ENCODE measurements at places on chromosomes 2 and 18. TPM values are rescaled to one million over a fixed set of nuclear protein-coding genes. Genes with fewer than 3 reads are reported as not detected.

CRYGD gene
- not detected for total RNA-seq

CXCR4 gene
- total RNA-seq, result 2.0 TPM

CCDC121 gene
- 6.1 TPM for total RNA-seq

FAM228A gene
- 0.16 TPM for total RNA-seq

KCNE4 gene
- 3.2 TPM for total RNA-seq

- peak; percentile 31 for DNase-seq
These were observed 1.0 kb downstream of the CHRNG start for GRCh38 chr2:232540441-232541041.

DNA sequence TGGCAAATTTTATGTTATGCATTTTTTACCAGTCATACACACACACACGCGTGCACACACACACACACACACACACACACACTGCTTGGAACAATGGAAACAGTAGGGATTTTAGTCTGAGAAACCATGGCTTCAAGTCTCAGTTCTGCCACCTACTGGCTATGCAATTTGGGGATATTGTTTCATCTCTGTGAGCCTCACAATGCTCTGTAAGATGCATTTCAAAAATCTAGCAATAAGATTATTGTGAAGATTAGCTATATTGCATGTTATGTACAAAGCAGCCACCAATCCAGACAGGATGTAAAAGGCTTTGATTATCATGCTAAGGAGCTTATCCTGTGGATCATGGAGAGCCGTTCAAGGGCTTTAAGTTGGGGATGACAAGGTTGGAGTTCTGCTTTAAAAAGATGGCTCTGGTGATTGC lies 401.4 kb downstream of the NBAS start:
- no peak for DNase-seq

DNA sequence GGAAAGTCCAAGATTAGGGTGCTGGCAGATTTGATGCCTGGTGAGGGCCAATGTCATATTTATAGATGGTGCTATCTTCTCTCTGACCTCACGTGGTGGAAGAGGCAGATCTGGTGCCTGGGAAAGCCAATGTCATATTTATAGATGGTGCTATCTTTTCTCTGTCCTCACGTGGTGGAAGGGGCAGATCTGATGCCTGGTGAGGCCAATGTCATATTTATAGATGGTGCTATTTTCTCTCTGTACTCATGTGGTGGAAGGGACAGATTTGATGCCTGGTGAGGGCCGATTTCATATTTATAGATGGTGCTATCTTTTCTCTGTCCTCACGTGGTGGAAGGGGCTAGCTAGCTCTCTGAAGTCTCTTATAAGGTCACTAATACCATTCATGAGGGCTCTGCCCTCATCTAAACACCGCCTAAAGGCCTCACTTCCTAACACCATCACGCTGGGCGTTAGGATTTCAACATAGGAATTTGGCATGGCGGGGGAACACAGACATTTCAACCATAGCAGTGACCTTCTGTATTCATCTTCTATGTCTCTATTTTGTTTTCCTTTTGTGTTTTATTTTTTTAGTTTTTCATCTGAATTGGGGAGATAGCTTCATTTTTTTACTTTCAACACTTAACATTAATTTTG lies 278.4 kb downstream of the SPAG16 start:
- no peak for DNase-seq

DNA sequence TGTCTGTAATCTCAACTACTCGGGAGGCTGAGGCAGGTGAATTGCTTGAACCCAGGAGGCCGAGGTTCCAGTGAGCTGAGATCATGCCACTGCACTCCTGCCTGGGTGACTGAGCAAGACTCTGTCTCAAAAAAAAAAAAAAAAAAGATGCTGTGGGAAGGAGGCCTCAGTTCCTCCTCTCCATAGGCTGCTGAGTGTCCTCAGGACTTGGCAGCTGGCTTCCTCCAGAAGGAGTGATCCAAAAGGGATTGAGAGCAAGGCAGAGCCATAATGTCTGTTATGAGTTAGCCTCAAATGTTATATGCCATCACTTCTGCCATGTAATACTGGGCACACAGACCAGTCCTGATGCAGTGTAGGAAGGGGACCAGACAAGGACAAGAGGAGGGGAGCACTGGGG lies 6.6 kb upstream of the NPC1 start:
- DNase-seq, result no peak

GRCh38 chr2:239261796-239262483 lies 138.9 kb downstream of the HDAC4 start:
- DNase-seq, result no peak

GRCh38 chr18:30328839-30329238 lies 713.7 kb downstream of the DSC3 start:
- no peak for DNase-seq

DNA sequence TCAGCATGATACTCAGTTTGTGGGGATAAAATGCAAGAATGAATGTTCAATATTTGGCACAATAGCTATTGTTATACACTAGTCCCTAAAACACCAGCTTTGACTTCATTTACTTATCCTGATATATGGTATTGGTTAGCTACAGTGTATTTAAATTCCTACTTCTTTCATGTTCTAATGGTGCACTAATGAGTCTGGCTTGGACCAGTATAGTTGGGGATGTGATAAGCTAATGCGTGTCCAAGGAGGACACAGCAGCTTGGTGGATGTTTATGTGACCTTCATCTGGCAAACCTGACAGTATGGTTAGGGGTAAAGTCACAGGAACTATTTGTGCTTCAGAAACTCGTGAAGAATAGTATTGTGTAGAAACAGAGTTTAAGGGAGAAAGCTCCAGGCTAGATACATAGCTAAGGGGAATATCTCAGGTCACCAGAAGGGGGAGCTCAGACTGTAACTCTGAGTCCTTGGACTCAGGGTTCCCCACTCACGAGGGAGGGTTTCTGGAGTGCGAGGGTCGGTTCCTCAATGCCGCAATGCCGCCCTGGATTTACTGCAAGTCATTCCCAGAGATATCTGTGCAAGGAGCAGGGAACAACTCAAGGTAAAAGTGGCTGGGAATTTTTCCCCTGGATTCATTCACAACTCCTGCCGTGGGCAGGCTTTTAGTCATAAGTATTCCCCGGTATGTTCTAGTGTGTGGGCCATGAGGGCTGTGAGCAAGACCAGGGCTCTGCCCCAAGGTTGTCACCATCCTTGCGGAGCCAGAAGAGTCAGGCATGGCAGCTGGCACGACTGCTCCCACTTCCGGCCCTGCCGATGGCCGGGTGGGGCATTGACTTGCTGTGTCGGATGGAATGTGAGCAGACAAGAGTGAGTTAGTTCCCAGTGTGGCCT lies 14.5 kb downstream of the IL1R2 start:
- DNase-seq, result no peak

DNA sequence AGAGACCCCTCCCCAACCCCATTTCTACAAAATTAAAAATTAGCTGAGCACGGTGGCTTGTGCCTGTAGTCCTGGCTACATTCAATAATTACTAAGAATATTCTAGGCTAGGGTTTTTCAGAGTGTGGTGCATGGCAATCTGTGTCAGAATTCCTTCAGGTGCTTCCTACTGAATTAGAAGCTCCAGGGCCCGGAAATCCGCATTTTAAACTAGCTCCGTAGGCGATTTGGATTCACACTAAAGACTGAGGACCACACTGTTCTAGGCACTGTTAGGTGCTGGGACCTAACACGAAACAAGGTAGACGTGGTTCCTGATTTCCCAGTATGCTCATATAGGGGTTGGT lies 628 bp upstream of the ZFAND2B start:
- DNase-seq, result no peak

DNA sequence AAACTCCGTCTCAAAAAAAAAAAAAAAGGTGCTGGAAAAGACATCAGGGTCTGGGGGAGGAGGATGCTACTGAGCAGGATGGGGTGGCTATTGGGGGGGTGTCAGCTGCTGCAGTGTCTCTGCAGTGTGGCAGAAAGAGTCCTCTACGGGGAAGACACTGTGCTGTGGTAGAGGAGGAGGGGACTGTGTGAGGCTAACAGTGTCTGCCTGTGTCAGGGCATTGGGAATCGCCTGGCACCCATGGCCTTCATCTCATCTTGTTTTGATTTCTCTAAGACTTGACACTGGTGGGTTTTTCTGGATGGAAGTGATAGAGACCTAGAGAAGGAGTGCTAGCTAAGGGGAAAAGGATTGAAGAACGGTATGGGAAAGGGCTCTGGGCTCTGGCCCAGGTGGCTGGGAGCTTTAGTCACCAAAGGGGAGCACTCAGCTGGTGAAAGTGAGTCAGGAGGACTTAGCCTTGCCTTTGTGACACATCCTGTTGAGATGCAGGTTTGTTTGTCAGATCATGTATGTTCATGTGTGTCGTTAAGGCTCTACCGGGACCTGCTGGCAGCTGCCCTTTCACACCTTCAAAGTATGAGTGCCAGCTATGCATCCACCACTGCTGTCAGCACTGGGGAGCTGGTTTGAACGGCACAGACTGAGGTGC lies 58.0 kb downstream of the FARP2 start:
- no peak for DNase-seq

DNA sequence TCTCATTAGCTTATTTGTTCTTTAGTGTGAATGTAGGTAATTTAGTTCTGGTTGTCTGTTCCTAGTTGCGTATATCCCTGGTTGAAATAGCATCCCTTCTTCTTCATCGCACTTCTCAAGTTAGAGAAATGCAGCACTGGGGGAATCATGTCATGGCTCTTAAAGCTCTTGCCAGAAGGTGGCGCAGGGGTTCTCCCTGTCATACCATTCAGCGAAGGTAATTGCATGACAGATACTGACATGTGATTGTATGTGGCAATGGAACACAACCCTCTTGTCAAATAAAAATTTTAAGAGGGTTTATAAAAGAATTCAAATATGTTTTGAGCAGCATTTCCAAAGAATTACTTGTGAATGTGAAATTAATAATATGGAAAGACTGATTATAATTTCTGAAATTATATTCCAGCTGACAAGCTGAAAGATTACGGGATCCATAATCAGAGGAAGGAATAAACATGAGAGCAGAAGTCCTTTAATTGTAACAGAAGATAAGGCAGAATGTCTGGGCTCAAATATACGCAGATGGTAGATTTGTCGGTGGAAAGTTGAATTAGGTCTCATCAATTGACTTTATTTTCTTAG lies 411.7 kb downstream of the DSEL start:
- DNase-seq, result peak; percentile 54

GRCh38 chr2:30862054-30862651 lies 54.9 kb upstream of the CAPN13 start:
- peak; percentile 59 for DNase-seq

- DNase-seq, result no peak
These were observed 99.1 kb downstream of the ADD2 start for GRCh38 chr2:70668911-70669310.

DNA sequence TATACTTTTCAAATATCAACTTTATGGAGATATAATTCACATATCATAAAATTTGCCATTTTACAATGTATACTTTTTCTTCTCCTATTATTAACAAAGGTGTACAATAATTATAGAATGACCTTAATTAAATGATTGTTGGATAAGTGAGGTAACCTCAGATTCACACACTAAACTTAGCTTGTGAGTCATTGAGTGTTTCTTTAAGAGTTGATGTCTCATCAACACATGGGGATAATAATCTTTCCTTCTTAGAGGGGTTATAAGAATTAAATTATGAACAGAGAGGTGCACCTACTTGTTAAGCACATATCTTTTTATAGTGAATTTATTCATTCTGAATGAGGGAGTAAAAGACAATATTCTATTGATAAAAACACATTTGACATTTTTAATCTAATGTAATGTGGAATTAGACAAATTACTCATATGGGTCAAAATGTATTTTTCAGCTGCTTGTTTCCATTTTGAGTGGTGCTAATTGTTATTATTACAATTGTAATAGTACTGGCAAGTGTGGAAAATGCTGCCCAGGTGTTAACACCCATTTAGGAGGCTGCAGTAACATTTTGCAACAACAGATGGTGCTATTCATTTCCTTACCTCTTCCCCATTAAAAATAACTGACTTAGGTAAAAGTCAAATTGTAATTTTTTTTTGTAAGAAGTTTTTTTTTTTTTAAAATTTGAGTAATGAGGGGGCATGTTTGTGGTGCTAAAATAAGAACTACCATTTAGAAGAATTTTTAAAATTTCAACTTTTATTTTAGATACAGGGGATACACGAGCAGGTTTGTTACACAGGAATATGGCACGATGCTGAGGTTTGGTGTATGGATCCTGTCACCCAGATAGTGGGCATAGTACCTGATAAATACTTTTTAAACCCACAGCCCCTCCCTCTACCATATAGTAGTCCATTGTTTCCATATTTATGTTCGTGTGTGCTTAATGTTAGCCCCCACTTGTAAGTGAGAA lies 32.1 kb upstream of the DYNAP start:
- no peak for DNase-seq

DNA sequence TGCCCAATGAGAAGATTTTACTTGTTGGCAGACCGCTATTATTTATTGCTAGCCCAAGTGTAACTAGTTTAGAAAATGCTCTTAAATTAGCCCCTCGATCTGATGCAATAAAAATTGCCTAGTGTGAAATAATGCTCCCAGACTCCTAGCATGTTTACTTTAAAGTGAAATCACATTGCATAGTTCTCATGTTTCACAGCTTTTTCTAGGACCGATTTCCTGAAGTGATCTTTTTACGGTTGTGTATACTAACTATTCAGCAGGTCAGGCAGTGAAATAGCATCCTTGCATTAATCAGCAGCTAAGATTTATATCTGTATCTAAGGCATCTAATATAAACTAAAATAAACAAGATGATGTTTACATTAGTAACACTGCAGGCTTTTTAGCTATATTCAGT lies 52.4 kb downstream of the PMS1 start:
- DNase-seq, result no peak

- DNase-seq, result no peak
These were observed 129.0 kb downstream of the GPD2 start for GRCh38 chr2:156565066-156565710.

DNA sequence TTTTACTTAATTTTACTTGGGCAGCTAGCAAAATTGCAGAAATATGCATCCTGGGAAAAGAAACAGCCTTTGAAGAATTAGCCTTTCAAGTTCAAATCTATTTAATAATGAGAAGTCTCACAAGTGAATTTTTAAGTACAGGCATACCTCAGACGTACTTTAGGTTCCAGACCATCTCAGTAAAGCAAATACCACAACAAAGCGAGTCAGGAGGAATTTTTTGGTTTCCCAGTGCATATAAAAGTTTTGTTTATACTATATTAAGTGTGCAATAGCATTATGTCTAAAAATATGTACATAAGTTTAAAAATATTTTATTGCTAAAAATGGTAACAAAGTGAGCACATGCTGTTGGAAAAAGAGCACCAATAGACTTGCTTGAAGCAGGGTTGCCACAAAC lies 50.8 kb upstream of the TWSG1 start:
- DNase-seq, result no peak

GRCh38 chr18:75477900-75478299 lies 50.4 kb upstream of the SMIM21 start:
- DNase-seq, result no peak

DNA sequence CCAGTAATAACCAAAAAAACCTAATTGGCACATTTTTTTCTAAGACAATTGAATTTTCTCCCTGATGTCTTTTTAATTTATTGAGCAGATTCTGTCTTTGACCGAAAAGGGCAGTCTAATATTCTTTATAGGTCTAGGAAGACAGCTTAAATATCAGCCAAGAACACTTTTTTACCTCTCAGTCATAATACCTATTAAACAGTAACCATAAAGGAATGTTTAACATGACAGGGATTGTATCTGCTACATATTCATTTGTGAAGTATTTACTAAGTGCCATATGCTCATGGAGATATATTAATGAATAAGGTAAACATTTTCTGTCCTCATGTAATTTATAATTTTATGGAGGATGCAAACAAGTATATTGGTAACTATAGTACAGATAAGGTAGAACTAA lies 3.1 kb upstream of the HTR2B start:
- no peak for DNase-seq

All from Right ventricle myocardium superior (tissue), 1 donor.